Left renal pelvis (tissue), 4 donors: ENCODE measurements at places on chromosomes 7 and 10. TPM values are rescaled to one million over a fixed set of nuclear protein-coding genes. Genes with fewer than 3 reads are reported as not detected.

- DNase-seq, result no peak
Observed at GRCh38 chr7:129531721-129532120, 29.4 kb downstream of the SMKR1 start.

DNA sequence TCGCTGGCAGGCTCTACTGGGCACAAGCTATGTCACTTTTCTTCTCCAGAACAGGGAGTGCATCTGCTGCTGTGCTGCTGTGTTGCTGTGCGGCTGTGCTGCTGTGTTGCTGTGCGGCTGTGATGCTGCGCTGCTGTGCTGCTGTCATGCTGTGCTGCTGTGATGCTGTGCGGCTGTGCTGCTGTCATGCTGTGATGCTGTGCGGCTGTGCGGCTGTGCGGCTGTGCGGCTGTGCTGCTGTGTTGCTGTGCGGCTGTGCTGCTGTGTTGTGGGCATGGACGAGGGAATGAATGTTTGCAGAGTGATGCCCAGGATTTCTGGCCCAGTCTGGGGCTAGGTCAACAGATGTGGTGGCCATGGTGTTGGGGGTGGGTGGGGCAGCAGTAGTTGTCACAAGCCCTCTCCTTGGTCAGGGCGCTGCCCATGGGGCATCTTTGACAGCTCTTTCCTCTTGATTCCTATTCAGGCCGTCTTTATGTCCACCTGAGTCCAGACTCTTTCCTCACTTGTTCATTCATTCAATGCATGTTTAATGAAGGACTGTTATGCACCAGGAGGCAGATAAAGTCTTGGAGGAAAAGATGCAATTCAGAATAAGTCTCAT is 55.6 kb downstream of the C10orf120 start:
- DNase-seq, result no peak

DNA sequence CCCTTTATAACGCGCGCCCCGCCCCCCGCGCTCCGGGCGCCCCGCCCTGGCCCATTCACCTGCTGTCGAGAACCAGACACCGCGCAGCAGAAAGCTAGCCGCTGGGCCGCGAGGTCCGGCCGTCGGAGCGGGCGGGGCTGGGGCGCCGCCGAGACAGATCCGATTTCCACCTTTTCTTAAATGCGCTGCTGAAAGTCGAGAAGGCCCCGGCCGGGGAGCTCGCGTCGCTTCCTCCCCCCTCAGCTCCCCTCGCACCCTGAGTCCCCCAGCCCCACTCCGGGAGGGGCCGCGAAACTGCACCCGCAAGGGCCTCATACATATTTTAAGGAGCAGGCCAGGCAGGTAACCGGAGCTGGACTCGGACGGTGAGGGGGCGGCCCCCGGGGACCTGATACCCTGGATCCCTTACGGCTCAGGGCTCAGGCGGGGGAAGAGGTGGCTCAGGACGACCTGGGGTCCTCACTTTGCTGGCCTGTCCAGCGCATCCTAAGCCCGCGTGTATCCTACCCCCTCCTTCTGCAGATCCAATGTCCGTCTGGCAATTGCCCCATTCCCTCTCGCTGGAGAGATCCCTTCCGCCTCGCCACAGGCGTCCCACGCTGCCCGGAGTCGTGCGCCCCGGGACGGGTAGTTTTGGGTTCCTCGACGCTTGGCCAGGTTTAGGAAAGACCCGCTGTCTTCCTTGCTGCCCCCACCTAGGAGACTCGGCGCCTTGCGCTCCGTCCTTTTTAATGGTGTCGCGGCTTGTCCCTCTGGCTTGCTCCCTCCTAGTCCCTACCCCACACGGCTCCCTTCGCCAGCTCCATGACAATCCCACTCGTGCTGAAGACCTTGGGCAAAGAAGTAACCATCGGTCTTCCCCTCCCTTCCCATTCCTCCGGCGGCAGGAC is 170.6 kb downstream of the UBE2H start:
- no peak for DNase-seq

- DNase-seq, result peak; percentile 69
Observed at GRCh38 chr7:102933763-102934162, 21.0 kb downstream of the LRRC17 start.

- peak; percentile 39 for DNase-seq
Observed at GRCh38 chr7:28784171-28784902, 173.8 kb downstream of the TRIL start.

DNA sequence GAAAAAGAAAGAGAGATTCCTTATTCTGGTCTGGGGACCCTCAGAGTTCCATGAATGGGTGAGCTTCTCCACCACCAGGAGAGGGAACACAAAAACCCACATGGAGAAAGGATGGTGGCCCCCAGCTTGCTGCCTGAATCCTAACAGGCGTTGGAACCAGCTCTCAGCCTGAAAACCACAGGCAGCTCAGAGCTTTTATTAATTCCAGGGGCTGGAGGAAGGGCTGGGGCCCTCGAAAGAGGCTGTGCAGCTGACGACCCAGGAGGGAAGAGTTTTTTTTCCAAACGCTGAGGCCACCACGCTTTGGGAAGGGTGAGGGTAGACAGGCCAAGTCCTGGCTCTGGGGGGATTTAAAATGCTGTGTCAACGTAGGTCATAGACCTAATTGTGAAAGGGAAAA is 10.8 kb upstream of the ELN start:
- DNase-seq, result no peak

DNA sequence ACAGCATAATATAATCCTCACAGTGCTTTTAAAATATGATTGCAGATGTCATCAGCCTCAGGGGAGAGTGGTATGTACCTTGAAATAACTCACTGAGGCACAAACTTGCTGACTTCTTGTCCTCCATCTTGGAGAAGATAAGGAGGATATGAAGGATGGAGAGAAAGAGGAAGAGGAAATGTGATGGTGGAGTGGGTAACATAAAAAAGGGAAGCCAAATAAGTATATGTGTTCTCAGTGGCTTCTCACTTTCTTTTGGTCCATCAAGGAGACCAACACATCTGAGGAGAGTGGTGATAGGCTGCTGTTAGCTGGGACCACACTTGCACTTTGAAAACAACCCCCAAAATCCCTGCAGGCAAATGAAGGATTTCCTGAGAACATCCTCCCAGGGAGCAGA is 21.6 kb upstream of the ZNF37A start:
- DNase-seq, result no peak

DNA sequence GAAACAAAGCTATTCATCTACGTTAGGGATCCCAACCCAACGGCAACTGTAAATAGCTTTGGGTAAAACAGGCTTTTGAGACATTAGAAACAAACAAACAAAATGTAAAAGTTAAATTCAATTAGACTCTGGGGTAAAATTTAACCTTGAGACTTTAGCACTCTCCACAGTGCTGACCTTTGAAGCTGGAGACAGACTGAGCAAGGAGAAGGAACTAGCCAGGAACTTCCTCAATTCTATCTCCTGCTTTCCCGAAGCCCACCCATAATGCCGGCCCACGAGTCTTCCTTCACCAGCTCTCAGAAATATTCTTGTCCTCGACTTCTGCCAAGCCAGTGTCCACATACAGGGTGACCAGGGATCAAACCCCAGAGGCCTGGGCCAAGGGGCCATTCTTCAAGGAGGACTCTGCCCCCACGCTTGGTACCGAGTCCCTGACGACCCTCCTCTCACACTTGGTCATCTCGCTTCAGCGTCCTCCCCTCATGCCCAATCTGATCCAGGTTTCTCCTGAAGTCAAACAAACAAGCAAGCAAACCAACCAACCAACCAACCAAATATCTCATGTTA is 114.1 kb downstream of the HIPK2 start:
- no peak for DNase-seq

DNA sequence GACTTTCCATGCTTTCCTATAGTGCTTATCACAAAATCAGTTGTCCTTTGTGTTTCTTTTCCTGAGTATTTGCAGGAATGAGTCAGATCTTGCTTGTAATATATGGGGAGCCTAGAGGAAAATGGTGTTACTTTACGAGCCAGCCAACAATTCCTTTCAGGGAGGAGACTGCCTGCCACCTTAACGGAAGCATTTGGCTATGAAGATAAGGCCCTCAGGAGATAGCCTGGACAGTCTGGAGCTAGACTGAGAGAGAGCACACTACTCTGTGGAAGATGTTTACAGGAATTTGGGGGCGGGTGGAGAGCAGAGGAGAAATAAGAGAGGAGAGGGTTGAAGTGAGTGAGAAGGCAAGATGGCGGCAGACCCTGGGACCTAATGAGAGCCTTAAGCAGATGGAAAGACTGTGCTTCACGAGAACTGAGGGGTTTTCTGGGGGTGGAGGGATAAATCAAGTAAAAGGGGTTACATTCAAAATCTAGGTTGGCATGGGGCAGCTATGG is 126.3 kb downstream of the SNX10 start:
- DNase-seq, result no peak

- DNase-seq, result no peak
Observed at GRCh38 chr10:35413985-35414861, 77.9 kb downstream of the CCNY start.

DNA sequence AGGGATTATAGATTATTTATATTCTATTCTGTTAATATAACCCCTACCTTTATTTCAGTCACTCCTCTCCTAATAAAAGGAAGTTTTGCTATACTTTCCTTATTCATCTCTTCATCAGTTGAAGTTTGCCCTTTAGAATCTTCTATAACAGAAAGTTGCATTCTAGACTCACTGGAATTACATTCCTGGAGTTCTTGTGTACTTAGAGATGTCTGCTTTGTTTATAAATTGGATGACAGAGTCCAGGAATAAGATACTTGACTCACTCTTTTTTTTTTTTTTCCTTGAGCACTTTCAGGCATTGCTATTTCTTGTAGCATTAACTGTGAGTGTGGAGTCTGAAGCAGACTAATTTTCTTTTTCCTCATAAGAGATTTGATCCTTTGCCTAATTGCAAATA is 640.8 kb downstream of the XPNPEP1 start:
- no peak for DNase-seq

DNA sequence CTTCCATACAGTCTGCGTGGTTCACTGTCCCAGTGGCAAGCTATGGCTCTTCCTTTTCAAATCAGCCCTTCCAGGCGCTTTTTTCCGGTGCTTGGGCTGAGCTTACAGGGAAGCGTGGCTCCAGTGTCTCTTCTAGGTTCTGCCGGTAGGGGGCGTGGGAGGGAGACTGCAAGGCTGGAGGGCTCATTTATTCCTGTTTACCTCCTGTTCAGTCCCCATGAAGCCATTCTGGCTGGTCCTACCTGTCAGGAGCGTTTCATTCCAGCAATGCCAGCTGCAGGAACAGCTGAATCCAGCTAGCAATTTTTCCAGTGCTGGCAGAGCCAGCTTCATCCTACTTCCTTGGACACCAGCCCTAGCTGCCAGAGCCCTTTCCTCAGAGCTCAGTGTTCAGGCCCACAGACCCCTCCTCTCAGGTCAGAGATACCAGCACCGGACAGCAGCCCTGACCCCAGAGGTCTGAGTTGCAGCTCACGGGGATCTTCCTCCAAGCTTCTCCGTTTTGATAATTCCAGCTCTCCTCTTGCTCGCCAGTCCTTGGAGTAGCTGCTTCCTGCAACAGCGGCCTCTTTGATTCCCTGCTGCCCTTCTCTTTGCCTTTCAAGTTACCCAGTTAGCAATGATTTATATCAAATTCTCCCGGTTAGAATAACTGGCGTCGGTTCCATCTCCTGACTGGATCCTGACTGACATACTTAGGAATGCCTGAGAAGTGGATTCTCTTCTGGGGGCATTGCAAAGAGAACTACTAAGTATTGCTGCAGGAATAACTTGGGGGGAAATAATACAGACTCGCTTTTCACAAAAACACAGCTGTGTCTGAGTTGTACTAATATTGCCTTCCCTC is 129.8 kb downstream of the FRMD4A start:
- DNase-seq, result no peak

GRCh38 chr10:51620131-51620530 is 79.3 kb downstream of the CSTF2T start:
- DNase-seq, result no peak

- no peak for DNase-seq
Observed at GRCh38 chr7:7793249-7793648, 74.8 kb upstream of the RPA3 start.

DNA sequence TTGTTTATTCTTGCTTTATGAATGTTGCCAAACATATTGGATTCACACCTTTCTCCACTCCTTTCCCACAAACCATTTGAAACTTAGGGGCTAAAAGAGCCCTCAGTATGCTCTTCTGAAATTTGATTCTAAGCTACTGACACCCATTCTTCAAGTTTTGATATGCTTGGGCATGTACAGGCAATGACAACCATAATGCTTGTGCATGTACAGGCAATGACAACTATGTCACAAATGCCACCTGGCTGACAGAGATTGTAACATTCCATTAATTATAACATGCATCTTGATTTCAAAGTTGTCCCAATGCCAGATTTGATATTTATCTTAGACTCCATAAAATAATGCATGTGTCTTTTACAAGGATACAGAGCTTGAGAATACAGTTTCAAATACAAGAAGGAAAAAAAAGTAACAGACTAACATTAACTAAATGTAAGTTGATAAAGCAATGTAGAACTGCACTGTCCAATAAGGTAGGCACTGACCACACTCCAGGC is 17.5 kb upstream of the CDK1 start:
- no peak for DNase-seq

GRCh38 chr7:32071466-32072091 is 1.4 kb upstream of the PDE1C start:
- DNase-seq, result no peak

GRCh38 chr7:139232904-139233303 is 1.9 kb downstream of the UBN2 start:
- no peak for DNase-seq

DNA sequence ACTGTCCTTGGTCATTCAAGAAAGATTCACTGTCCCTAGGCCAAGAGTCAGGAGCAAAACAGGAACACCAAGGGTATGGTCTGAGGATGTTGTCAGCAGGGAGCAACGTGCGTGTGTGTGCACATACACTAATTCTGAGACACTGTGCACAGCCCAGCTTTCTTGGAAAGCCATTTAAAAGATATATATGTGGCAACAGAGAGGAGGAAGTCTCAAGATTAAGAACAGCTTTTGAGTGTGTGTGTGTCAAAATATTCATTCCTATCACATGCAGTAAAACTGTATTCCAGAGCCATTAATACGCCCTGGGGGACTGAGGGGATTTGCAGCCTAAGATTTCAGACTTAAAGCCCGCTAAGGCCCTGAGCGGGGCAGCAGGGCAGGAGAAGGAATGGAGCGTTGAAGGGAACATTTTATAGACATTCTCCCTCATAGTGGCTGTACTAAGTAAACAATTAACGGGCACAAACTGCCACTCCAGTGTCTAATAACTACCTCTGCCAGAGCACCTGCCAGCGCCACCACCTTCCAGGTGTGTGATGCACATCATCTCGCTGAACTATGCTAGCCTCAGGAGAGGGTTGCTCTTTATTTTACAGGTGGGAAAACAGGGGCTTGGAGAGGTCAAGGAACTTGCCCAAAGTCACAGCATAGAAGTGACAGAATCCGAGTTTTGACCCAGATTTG is 2.0 kb downstream of the NOD1 start:
- DNase-seq, result no peak

- DNase-seq, result no peak
Observed at GRCh38 chr7:94540428-94540827, 30.8 kb downstream of the CASD1 start.

TMEM178B gene
- polyA plus RNA-seq, result 0.21 TPM

NME8 gene
- polyA plus RNA-seq, result 0.20 TPM

TMEM196 gene
- polyA plus RNA-seq, result not detected

DOCK4 gene
- 26.1 TPM for polyA plus RNA-seq

SLC26A5 gene
- polyA plus RNA-seq, result 0.22 TPM

SPACDR gene
- polyA plus RNA-seq, result 0.59 TPM

PPP1R3C gene
- 52.5 TPM for polyA plus RNA-seq
